MCF 10A (cell line): ENCODE measurements at places on chromosomes 12 and 14. TPM values are rescaled to one million over a fixed set of nuclear protein-coding genes. Genes with fewer than 3 reads are reported as not detected.

- no peak for DNase-seq
These were observed 183.8 kb upstream of the ARHGAP5 start for GRCh38 chr14:31893221-31893757.

DNA sequence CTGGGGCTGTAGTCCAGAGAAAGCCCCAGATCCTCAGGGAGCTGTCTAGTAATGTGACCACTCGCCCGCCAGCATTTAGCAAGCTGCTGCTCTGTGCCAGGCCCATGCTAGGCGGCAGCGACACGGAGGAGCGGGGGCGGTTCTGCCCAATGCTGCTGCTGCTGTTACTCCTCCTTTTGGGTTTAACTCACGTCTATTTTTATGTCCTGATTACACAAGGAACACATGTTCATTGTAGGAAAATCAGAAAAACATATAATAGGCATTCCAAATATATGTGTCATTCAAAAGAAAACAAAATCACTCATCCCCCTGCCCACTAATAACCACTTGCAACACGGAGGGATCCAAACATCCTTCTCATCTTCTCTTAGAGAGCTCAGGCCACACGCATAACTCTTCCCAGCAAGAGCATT, 30.4 kb downstream of the CCDC92 start:
- peak; percentile 70 for DNase-seq

GRCh38 chr14:76773188-76773885, 12.1 kb downstream of the VASH1 start:
- peak; percentile 77 for DNase-seq

GRCh38 chr14:103434868-103435442, 49.7 kb downstream of the MARK3 start:
- no peak for DNase-seq

DNA sequence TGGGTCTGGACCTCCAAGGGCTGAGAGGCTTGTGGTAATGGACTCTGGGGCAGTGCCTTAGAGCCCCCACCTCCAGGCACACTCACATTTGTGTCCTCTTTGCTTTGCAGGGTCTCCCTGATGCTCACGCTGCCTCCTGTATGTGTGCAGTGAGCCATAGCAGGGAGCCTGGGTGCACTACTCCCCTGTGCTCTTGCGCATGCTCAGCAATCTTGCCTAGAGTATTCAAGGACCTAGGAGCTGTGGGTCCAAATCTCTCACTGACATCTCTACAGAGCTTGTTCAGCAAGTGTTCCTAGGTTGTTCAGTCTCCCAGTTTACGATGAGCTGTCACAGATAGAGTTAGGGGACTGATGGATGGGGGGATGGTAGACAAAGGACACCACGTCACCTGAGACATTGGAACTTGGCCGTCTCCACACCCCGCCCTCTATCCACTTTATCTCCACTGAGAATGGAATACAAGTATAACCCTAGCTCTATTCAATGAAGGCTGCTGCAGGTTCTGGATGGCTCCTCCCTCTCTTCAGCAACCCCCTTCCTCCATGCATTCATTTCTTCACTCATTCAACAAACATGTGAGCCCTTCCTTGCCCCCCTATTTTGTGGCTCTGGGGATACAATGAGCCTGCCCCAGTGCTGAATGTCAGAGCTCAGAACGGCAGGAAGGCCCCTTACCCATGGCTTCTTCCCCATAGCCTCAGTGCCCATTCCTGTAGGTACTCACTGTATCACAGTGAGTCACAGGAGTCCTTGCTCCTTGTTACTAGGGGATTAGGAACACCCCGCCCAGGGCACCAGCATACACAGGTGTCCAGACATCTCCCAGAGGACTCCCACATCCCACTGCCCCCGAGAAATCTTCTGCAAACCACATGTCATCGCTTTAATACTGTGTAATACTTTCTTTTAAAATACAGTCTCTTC, 31.2 kb downstream of the FIGNL2 start:
- DNase-seq = no peak

The PHETA1 gene
- total RNA-seq = 3.4 and 4.0 TPM in 2 replicates

DNA sequence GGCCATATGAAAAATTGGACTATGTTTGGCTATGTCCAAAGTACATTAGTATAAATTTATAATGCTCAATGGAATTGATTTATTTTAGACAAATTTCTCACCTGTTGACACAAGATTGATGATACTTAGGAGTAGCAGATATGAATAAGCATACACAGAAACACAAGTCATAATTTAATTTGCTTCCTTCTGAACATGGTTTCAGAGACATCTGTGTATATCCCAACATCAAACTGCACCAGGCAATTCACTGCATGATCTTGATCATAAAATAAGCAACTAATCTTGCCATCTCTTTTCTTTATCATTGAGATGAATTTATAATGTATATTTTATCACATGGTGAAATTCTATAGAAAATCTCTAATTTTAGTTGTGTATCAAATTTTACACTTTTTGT, 3.8 kb downstream of the CLECL1 start:
- DNase-seq = no peak

DNA sequence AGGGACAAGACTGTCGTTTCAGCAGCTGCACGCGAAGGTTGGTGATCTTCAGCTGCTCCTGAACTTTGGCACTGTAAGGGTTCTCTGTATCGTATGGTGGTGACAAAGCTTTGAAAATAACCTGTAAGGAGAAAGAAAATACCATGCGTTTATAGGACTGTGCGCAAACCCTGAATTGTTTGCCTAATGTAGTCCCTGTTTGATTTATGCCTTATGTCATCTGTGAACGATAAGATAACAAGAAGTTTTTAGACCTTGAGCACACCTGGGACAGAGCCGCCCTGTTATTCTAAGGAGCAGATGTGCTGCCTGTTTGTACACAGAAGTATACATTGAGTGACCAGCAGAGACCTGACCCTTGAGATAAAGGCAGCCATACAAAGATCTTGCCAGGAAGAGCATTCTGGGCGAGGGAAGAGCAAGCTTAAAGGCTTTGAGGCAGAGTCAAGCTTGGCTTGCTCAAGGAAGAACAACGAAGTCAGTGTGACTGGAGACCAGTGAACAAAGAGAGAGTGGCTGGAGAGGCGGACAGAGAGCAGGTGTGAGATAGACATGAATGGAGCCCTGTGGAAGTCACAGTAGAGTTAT, 52.4 kb downstream of the NTN4 start:
- no peak for DNase-seq

GRCh38 chr12:103415681-103416080, 80.1 kb downstream of the C12orf42 start:
- DNase-seq = no peak

The DHRS1 gene
- 29.2 and 29.7 TPM in 2 replicates for total RNA-seq

DNA sequence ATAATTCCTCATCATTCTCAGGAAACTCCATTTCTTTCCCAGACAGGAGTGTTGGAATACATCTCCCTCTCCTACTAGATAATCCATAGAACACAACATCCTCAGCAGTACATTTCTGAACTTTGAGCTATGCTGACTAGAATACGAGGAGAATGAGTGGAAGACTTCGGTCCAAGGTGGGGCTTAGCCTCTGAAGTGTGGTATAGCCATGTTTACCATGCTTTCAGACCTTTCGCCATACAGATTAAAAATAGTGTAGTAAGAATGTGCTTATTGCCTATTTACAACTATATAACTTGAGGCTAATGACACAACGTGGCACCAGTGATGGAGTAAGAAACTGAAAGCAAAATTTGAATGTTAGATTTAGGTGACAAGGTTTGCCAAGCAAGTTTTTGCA, 184.5 kb upstream of the KRR1 start:
- no peak for DNase-seq

The NANOG gene
- total RNA-seq = not detected in 2 replicates

The MAX gene
- total RNA-seq = 116 and 125 TPM in 2 replicates

GRCh38 chr14:91413547-91414474, 3.8 kb downstream of the CCDC88C start:
- peak; percentile 63 for DNase-seq

The KRT80 gene
- total RNA-seq = 27.4 and 52.3 TPM in 2 replicates

- no peak for DNase-seq
These were observed 498 bp downstream of the GMFB start for GRCh38 chr14:54488318-54488645.

GRCh38 chr14:66041582-66041981, 444.6 kb upstream of the CCDC196 start:
- DNase-seq = no peak

DNA sequence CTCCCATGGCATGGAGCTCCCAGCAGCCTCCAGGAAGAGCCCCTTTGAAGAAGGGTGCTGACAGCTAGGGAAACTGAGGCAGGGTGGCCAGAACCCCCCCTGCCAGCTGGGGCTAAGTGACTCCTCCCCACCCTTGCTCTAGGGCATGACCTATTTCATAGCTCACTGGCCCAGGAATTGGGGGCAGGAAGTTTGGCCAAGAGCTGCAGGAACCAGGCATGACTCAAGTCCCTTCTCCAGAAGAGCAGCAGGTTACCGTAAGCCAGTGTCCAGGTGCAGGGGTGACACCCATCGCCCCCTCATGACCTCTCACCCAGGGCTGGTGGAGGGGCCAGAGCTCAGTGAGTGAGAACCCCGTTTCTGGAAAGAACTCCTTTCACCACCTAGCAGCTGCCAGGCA, 1.9 kb downstream of the RASAL1 start:
- no peak for DNase-seq

- DNase-seq = no peak
These were observed 842 bp downstream of the OAS2 start for GRCh38 chr12:112979041-112979680.

The MYO1H gene
- total RNA-seq = not detected in 2 replicates

The LRP6 gene
- total RNA-seq = 24.9 and 27.6 TPM in 2 replicates

The KLHDC2 gene
- 28.3 and 32.4 TPM in 2 replicates for total RNA-seq

- DNase-seq = no peak
These were observed 183.0 kb downstream of the PAX9 start for GRCh38 chr14:36844443-36845195.

The MUCL1 gene
- total RNA-seq = not detected in 2 replicates

- DNase-seq = no peak
These were observed 81.4 kb downstream of the KIF26A start for GRCh38 chr14:104219731-104220214.

The TMCC3 gene
- 1.9 and 7.0 TPM in 2 replicates for total RNA-seq

GRCh38 chr12:109600481-109600880, 26.9 kb downstream of the MVK start:
- no peak for DNase-seq

GRCh38 chr12:60387356-60387755, 791.5 kb downstream of the SLC16A7 start:
- no peak for DNase-seq

DNA sequence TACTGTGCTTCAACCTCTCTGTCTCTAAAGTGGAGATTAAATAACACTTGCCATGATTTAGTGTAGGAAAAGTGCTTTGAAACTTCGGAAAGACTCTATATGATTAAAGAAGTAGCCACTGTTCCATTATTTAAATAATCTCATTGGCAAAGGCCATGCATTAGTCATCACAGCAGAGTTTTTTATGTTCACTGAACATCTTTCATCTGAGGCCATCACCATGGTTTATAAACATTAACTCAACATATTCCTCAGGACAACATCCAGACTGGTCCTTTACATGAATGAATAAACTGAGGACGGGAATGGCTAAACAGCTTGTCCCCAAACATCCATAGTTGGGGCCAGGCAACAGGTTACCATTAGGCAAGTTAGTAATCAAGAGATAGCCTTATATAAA, 124.6 kb upstream of the FRMD6 start:
- DNase-seq = peak; percentile 22

The OR4E2 gene
- not detected in 2 replicates for total RNA-seq

- no peak for DNase-seq
These were observed 1.4 kb downstream of the KRT2 start for GRCh38 chr12:52650520-52651081.

GRCh38 chr12:8449355-8449859, 6.4 kb upstream of the CLEC6A start:
- no peak for DNase-seq

DNA sequence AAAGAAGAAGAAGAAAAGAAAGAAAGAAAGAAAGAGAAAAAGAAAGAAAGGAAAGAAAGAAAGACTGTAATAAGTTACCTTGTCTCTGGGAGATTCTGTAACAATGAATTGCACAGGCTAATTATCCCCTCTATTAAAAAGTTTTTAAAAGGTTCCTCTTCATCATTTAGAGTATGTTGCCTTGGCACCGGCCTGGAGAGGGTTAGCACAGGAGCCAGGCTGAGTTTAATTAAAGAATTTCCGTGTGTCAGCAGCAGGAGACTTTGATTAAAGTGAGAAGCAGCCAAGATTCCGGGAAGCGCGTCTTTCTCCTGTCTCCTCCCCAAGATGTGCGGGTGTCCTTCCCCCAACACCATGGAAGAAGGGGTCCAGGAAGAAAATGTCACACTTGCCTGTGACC, 92.8 kb upstream of the ETV6 start:
- DNase-seq = no peak

The STAT6 gene
- 99.7 and 122 TPM in 2 replicates for total RNA-seq
